ENCODE measurements at places on chromosomes 11 and 22.
A peak's percentile ranks its signal among the peaks of the same experiment; 100 is the strongest.

GRCh38 chr11:79035881-79036280, 404.9 kb downstream of the TENM4 start:
- DNase-seq = no peak

- no peak for DNase-seq
Observed at GRCh38 chr11:76856106-76856505, 4.6 kb upstream of the ACER3 start.

DNA sequence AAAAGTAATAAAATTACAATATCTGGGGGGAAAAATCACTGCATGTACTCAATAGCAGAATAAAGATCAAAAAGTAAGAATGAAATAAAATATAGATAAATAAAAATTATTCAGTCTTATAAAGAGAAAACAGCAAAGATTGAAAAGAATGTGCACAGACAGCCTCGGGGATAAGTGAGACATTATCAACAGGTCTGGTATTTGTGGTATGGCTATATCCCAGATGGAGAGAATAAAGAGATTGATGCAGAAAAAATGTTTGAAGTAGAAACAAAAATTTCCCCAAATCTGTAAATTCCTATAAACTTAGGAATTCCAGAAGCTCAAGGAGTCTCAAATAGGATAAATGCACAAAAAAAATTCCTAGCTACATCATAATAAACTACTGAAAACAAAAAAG, 74.5 kb upstream of the LUZP2 start:
- DNase-seq = no peak

DNA sequence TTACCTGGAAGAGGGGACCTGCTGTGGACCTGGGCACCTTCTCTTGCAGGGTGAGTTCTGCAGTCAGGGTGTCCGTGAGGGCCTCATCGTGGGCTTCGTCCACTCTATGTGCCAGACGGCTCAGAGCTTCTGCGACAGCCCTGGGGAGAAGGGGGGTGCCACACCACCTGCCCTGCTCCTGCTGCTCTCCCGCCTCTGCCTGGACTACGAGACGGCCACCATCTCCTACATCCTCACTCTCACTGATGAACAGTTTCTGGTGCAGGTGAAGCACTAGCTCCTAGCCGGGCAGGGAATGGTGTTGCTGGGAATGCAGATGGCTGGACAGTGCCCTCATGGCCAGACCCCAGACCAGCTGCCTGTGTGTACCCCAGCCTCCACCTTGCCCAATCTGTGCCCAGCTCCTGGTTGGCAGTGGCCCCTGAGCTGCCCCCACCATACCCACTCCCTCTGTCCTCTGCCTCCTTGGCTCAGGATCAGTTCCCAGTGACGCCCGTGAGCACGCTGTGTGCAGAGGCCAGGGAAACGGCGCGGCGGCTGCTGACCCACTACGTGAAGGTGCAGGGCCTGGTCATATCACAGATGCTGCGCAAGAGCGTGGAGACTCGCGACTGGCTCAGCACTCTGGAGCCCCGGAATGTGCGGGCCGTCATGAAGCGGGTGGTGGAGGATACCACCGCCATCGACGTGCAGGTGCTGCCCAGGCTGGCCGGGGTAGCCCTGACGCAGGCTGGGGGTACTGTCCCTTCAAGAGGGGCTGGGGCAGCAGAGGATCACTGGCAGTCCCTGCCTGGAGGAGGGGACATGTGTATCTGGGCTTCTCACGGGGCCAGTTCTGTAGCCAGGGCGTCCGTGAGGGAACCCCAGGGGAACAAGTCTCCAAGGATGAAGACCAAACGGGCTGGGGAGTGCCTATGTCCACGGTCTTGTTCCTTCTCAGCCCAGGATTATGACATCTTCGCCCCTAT, 2.2 kb upstream of the TM7SF2 start:
- DNase-seq = peak; percentile 35

GRCh38 chr11:62710001-62710345, 2.5 kb downstream of the GNG3 start:
- no peak for DNase-seq

DNA sequence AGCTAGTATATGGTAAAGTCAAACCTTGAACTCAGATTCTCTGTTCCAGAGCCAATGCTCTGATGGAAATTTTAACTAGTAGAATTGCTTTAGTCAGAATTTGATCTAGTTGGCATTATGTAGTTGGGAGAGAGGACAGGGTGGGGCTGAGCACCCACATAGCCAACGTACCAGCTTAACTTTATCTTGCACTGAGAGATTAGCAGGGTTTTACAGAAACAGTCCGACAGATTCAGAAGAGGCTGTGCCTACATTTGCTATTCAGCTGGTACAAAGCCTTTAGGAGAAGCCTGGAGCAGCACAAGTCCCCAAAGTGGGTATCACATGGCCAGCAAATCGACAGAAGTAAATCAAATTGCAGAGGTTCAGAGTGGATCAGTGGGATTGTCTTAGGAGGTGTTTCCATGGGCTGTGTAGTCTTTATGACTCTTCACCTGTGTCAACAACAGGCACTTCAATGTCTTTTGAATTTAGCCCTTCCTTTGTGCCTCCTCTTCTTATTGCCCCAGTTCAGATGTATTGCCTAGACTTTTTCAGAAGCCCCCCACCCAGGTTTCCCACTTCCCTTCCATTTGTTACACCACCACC, 7.3 kb upstream of the CSRP3 start:
- no peak for DNase-seq

- no peak for DNase-seq
Observed at GRCh38 chr11:126332221-126332711, 23.2 kb upstream of the ST3GAL4 start.

DNA sequence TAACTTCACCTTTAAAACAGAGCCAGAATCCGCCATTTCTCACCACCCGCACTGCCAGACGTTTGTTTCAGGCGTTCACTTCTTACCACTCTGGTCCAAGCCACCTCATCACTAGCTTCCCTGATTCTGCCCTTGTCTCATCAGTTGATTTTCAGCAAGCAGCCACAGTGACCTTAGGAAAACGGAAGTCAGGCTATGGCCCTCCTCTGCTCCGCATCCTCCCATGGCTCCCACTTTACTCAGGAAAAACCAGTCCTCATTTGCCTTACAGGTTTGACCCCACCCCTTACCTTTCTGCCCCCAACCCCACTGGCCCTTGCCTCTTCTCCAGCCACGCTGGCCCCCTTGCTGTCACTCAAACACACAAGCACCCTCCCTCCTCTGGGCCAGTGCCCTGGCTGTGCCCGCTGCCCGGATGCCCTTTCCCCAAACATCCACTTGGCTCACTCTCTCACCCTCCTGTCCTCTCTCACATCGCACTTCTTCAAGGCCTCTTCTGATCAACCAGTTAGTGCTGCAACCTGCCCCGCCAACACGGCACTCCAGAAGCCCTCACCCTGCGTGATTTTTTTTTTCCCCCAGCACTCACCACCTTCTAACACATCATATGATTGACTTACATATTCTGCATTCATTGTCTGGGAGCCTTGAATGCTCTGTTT, 18.9 kb downstream of the TPST2 start:
- no peak for DNase-seq

DNA sequence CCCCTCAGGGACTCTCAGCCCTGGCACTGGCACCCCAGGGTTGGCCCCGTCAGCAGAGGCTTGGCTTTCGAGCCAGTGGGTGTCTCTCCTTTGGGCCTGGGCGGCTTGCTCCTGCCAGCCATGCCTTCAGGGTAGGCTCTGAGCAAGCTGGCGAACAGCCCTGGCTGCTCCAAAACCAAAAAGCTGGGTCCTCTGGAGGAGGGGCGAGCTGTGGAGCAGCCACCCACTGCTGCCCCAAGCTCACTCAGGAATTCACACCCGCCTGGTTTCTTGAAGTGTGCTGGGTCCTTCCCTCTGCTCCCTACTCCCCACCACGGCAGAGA, 6.2 kb downstream of the YDJC start:
- no peak for DNase-seq

DNA sequence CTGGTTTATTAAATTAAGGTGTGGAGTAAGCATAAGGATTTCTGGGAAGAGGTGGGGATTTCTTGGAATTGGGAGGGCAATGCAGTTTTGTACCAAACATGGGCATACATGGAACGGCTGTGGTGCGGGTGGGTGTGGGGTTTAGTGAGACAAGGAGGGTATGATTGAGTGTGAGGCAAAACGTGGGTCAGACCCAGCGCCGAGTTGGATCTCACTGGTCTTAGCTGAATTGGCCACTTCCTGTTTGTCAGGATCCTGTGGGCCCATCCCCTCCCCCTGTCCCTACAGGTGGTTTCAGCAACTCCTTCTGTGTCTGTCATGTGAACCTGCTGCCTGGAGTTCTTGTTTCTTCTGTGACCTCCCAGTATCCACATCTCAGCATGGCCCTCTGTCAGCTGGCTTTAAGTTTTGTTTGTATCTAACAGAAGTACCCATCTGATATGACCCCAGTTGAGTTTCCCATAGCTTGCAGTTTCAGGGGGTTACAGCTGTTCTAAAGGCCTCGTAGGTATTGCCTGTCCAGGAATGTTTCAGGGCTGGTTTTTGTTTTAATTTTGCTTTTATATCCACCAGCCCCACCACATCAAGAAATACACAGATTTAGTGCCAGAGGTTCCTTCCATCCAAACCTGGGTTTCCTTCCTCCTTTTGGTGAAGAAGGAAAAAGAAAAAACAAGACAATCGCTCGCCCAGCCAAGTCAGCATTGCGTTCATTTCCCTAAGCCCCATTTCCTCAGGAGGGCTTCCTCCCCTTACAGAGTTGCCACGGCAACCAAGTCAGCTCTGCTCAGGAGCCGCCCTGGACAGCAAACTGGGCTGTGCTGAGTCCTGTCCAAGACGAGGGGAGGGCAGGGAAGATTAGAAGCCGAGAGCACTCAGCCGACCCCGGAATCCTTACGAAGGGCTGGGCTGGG, 6.0 kb downstream of the APOL1 start:
- peak; percentile 57 for DNase-seq

- DNase-seq = peak; percentile 70
Observed at GRCh38 chr22:49971232-49972162, 10.9 kb downstream of the PIM3 start.

DNA sequence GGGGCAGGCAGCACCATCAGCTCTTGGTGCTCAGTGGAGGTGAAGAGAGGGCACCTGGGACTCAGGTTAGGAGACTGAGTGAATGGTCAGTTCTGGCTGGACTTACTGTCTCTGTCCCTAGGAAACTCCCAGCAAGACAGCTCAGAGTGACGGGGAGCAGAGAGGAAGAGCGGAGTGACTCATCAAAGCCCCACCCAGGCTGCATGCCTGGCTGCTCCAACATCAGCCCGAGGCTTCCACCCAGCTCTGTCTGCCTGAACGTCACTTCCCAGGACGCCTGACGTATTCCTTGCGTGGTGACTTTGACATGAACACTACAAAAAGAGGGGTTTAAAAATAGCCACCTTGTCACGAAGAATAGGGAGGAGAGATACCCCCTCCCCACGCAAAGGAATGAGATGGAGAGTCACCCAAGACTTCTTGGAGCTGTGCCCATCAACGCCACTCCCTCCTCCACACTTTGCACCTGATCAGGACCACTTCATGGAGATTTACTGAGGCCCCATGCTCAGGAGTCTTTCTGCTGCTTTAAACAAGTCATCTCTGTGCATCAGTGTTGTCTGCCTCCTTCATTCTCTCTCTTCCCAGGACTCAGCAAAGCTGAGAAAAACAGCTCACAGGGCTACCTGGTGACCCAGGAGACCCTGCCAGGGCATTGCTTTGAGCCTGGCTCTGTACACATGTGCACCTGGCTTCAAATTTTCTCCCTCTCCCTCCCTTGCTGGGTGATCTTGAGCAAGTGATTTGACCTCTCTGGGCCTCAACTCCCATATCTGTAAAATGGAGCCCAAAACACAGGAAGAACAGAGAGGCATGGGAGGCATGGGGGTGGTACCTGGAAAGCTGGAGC, 83.1 kb downstream of the MN1 start:
- no peak for DNase-seq

- DNase-seq = no peak
Observed at GRCh38 chr22:24444729-24445466, 17.5 kb downstream of the ADORA2A start.

GRCh38 chr11:108727665-108728064, 62.8 kb downstream of the DDX10 start:
- DNase-seq = no peak

DNA sequence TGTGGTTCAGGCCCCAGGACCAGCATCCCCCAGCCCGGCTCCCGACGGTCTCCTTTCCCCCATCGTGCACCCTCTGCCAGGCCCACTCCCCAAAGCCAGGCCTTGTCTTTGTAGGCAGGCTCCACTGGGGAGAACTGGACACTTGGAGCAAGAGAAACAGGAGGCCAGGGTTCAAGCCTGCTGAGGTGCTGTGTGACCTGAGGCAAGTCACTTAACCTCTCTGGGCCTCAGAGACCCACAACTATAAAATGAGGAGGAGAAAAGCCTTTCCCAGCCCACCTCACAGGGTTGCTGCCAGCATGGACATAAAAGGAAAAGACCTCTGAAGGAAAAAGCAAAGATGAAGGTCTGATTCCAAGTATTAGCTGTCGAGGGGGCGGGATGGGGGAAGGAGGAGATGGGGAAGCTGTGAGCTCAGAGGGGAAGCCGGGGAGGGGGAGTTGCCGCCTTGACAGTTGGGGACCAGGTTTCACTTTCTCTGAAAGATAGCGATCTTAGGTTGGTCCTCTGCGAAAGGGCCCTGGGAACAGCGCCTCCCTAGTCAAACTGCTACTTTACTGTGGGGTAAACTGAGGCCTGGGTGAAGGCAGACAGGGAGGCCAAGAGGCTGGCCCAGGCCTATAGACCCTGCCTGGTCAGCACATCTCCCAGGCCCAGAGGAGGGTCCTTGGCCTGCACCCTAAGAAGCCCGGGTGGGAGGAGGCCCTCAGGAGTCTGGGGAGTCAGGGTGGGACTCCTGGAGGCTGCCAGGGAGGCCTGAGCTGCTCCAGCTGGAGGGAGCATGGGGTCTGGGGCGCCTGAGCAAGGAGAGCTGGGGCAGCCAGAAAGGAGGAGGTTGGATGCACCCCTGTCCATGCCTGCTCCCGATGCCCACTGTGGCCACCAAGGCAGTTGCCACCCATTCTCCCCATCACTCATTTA, 991 bp upstream of the OSM start:
- peak; percentile 68 for DNase-seq

DNA sequence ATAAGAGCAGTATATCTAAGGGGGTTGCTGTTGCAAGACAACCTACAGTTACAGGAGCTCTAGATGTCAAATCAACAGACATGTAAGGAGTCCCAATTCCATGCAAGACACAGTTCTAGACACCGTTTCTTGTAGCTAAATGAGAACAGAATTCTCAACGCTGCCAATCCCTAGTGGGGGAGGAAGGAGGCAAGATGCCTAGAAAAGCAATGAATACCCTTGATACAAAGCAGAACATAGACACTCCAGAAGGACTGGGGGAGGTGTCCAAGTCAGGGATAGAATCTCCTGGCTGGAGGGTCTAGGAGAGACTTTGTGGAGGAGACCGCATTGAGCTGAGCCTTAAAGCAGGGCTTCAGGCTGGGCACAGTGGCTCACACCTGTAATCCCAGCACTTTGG, 280.2 kb downstream of the BUD13 start:
- no peak for DNase-seq

GRCh38 chr11:72629266-72629665, 45.0 kb downstream of the PDE2A start:
- no peak for DNase-seq

- no peak for DNase-seq
Observed at GRCh38 chr22:19766511-19767426, 6.2 kb downstream of the TBX1 start.

- DNase-seq = no peak
Observed at GRCh38 chr11:27886857-27887256, 186.6 kb upstream of the BDNF start.

- DNase-seq = no peak
Observed at GRCh38 chr11:119681361-119681910, 47.6 kb downstream of the NECTIN1 start.
